GF-D8 (cell line): ENCODE measurements at places on chromosomes 7 and 10.
A peak's percentile ranks its signal among the peaks of the same experiment; 100 is the strongest.

GRCh38 chr10:111598433-111599059, 521.7 kb downstream of the ADRA2A start:
- DNase-seq, result peak; percentile 6

DNA sequence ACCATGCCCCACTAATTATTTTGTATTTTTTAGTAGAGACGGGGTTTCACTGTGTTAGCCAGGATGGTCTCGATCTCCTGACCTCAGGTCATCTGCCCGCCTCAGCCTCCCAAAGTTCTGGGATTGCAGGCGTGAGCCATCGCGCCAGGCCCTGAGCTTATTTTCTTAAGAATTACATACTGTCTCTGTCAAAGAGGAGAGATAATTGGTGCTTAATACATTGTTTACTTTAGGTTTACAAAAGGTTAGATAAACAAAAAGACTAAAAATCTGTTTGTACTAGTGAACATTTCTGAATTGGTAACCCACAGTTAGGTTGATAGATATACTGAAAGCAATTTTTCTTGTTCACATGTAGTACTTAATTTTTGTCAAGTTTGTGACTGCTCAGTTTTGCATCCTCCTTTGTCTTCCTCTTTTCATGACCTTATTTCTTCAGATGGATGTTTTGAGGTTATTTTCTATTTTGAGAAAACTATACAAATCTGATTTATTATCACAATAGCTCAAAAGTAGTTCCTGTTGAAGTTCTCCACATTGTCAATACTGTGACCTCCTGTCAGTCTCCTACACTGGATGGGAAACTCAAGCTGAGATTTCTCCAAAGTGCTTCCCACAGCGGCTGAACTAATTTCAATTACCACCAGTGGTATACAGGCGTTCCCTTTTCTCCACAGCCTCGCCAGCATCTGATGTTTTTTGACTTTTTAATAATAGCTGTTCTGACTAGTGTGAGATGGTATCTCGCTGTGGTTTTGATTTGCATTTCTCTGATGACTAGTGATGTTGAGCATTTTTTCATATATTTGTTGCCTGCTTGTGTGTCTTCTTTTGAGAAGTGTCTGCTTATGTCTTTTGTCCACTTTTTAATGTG, 22.5 kb downstream of the HHEX start:
- DNase-seq, result no peak

GRCh38 chr7:113083132-113083815, 3.4 kb downstream of the GPR85 start:
- no peak for DNase-seq

DNA sequence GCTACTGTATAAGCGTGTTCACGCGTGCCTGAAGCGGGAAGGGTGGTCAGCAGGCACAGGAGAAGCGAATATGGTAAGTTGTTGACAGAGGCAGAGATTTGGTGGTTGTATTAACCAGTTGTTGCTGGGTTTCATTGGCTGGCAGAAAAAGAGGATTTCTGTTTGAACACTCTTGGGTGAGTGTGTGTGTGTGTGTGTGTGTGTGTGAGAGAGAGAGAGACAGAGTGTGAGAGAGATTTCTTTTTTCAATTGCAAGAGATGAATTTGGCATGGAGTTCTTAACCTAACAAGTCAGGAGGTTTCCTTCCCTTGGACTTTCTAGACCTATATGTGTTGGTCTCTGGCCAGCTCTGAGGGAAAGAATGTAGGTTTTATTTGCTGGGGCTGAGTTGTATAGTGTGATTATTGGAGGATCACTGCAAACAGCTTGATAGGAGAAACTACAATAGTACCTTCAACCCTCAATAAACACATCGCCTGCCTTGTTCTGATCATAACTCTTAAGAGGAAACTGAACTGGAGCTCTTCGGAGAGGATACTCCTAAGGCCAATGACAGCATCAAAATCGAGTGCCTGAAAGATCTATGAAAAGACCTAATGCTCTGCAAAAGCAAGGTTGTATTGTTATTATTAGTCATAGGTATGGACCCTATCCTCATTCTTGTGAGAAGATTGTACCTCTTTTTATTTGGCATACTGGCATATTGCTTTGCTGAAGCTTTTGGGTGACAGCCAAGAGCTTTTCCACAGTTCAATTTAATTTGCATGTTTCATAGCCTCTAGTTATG, 1.2 kb downstream of the MCU start:
- no peak for DNase-seq

DNA sequence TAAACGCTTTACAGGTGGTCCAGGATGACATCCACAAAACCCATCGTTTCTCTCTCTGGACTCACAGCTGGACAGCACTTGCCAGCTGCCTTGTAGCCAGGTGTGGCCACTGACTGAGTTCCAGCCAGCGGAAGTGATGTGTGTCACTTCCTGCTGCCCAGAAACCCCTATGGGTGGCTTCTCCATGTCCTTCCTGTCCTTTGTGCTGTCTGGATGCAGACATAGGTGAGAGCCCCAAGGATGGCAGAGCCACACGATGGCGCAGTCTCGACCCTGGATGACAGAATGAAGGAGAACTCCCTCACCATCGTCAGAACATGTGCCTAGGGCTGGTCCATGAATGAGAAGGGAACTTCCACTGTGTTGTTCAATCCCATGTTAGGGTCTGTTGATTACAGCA, 22.1 kb downstream of the NMT2 start:
- no peak for DNase-seq

- no peak for DNase-seq
These were observed 7.9 kb upstream of the EMX2 start for GRCh38 chr10:117534321-117535297.

GRCh38 chr10:59434463-59435321, 72.3 kb upstream of the FAM13C start:
- DNase-seq, result no peak

- DNase-seq, result no peak
These were observed 354.2 kb downstream of the CXCL12 start for GRCh38 chr10:44030738-44031137.

GRCh38 chr10:22554461-22555182, 159.8 kb downstream of the PIP4K2A start:
- no peak for DNase-seq

DNA sequence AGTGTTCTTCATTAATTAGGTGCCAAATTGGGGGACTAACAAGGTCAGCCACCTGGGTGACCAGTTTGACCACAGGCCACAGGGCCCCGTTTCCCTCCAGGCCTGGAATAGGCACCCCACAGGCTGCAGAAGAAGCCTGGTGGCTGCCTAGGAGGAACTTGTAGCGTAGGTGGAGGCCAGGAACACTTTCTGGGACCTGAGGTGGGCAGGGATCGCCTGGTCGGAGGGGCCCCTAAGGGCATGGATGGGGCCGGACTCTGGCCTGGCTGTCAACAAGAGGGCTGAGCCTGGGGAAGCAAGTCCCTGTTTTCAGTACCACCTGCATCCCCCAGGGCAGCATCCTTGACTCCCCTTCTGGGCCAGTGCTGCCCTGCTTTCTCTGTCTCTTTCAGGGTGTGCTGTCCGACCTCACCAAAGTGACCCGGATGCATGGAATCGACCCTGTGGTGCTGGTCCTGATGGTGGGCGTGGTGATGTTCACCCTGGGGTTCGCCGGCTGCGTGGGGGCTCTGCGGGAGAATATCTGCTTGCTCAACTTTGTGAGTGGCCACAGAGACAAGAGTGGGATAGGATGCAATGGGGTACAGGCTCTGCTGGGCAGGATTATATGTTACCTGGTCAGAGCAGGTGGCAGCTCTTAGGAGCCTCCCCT, 30.7 kb upstream of the SH2D4B start:
- DNase-seq, result no peak

DNA sequence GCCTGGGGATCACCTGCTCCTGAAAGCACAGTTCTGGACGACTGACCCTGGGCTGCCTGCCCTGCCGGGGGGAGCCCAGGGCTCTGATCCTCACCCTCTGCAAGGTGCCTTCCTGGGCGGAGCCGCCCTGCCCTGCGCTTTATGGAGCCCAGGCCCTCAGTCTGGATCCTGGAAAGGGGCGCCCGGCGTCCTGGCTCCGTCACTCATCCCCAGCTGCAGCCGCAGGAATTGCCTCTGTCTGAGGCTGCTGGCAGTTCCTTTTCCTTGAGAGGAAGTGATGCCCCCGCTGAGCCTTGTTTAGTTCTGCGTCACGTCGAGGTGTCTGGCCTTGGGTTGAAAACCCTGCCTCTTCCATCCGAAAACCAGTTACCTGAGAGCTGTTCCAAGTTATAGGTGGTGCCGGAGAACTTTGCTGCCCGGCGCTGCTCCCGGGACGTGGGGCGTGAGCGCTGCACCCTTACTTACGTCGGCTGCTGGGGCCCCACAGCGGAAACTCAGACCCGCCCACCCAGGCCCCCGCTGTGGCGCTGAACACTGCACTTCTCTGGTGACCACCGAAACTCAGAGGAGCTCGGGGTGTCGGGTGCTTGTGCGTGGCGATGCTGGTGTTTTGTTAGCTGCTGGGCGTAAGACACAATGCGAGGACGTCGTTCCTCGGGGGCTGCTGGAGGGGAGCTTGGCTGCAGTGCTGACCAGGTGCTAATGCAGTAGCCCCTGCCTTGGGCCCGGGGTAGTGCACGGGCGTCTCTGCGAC, 5.4 kb downstream of the MAFK start:
- DNase-seq, result no peak

- DNase-seq, result no peak
These were observed 87.4 kb downstream of the CELF2 start for GRCh38 chr10:11104772-11105675.

- DNase-seq, result no peak
These were observed 116.5 kb upstream of the PRPS1L1 start for GRCh38 chr7:18144166-18144565.

DNA sequence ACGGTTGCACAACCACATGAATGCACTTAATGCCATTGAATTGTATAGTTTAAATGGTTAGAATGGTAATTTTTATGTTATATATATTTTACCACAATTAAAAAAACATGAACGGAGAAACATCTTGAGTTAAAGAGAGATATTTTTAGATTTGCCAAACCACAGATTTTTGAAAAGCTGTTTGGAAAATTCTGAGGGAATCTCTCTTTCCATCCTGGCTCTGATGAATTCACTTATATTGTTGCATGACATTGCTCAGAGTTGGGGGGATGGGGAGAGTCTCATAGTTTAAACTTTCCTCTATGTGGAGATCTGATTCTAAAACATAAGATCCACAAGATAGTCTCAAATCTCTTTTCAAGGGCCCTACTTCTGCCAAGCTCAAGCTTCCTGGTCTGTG, 275.0 kb upstream of the NPVF start:
- no peak for DNase-seq

- DNase-seq, result no peak
These were observed 13.1 kb upstream of the SGMS1 start for GRCh38 chr10:50636618-50637579.

GRCh38 chr7:81183326-81183725, 264.5 kb upstream of the SEMA3C start:
- DNase-seq, result no peak

DNA sequence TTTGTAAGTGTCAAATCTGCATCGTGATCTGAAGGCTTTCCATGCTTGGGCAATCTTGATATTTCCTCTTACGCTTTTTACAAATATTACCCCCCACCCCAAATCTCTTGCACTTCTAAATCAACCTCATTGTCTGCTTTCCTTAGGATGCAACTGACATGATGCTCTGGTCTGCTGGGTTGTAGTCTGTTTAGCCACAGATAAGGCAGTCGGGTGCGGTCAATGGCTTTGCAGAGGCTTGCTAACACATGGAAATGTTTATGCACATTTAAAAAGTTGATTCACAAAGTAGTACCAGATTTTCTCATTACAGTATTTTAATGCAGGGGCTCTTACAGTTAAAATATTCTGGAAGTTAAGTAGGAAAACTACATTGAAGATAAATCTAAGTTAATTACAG, 172.5 kb downstream of the BAMBI start:
- no peak for DNase-seq

- no peak for DNase-seq
These were observed 659.2 kb upstream of the GALNT17 start for GRCh38 chr7:70472601-70473237.

- no peak for DNase-seq
These were observed 87.5 kb upstream of the NMT2 start for GRCh38 chr10:15255961-15256360.

GRCh38 chr7:47638679-47639315, 56.9 kb upstream of the TNS3 start:
- DNase-seq, result no peak

DNA sequence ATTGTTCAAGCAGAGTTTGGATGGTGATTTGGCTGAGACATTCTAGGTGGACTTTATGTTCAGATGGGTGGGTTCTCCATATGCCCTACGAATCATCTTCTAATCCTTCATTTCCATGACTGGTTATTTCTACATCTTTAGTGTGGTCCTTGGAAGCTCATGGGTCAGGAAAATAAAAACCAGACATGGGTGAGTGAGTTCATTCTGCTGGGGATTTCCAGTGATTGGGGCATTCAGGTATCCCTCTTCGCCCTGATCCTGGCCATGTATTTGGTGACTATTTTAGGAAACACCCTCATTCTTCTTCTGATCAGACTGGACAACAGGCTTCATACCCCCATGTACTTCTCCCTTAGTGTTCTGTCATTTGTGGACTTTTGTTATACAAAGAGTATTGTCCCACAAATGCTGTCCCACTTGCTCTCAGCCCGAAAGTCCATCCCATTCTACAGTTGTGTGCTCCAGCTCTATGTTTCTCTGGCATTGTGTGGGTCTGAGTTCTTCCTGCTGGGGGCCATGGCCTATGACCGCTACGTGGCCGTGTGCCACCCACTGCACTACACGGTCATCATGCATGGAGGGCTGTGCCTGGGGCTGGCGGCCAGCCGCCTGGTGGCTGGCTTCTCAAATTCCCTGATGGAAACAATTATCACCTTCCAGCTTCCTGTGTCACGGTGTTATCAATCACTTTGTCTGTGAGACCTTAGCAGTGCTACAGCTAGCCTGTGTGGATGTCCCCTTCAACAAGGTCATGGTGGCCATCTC, 19.2 kb upstream of the OR6B1 start:
- no peak for DNase-seq

- peak; percentile 39 for DNase-seq
These were observed 7.0 kb downstream of the TMEM243 start for GRCh38 chr7:87212498-87212897.

- no peak for DNase-seq
These were observed 320.8 kb downstream of the PRPF18 start for GRCh38 chr10:13907570-13907969.

DNA sequence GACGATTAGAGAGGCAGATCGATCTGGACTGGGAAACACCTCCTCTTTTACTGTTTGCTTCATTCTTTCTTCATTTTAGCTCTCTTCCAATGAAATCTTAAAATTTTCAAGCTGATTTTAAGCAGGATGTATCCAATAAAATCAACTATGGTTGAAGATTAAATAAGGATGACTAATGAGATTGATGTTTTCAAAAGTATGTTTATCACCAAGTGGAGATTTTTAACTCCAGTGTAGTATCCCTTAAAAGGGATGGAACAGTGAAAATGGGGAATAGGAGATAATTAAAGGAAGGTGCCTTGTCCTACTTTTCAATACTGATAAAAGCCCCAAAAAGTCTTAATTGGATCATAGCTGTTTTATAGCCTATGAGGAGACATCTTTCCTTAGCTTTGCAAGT, 11.6 kb upstream of the LIPF start:
- DNase-seq, result no peak
